Activated T-helper 2 cell treated with anti-CD3 and anti-CD28 coated beads, Interferon-gamma antibody, Interleukin-2, Interleukin-4, amounts not matched to agents 10 μg/mL and 5 μg/mL and 100 μg/mL, durations not matched to agents 14 hours and 24 hours and 36 hours (primary cell): ENCODE measurements at places on chromosomes 3 and 15. TPM values are rescaled to one million over a fixed set of nuclear protein-coding genes. Genes with fewer than 3 reads are reported as not detected.

DNA sequence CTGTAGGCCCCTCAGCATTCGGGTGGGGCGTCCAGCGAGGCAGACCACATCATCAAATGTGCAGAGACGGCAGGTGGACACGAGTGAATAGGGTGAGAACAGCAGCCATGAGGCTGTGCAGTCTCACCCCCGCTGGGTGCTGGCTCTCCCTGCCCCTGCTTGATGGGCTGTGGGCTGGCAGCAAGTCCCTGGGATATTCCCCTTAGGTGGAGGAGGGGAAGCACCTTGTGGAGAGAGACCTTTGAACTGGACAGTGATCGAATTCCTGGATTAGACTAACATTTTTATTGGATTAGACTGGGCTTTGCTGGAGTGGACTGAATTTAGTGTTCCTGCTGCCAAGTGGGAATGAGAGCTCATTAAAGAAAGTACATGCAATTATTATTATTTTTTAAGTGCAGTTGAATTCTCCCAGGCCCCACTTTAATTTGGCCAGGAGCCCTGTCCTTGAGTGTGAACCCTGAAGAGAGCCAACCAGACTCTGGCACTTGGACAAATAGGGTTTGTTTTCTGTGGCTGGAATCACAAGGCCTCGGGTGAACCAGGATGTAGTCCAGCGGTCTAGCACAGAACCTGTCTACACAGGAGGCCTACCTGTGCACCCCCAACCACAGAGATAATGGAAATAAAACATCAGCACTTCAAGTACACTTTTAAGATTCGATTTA, 193.1 kb downstream of the ABHD5 start:
- no peak for DNase-seq

DNA sequence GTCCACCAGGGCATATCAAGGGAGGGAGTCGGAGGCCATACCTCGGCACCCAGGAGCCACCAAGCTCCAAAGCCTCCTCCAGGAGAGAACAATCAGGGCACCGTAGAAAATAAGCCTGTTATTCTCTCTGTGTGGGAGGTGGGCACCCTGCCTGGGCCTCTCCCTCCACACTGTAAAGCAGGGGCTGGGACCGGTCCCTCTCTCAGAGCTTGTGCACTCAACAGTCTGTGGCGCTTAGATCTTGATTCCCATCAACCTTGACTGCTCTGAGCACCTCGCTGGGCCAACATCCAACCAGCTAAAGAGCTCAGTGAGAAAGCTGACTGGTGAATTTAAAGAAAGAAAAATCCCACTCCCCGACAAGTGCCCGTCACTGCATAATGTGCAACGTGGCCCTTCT, 53.0 kb downstream of the PCSK6 start:
- no peak for DNase-seq

The CTXN2 gene
- 0.05 TPM in 1 of 2 replicates, not detected in the other for total RNA-seq

- DNase-seq = no peak
These were observed 50.0 kb downstream of the RLBP1 start for GRCh38 chr15:89171136-89172072.

GRCh38 chr15:63530752-63531299, 26.4 kb downstream of the USP3 start:
- no peak for DNase-seq

DNA sequence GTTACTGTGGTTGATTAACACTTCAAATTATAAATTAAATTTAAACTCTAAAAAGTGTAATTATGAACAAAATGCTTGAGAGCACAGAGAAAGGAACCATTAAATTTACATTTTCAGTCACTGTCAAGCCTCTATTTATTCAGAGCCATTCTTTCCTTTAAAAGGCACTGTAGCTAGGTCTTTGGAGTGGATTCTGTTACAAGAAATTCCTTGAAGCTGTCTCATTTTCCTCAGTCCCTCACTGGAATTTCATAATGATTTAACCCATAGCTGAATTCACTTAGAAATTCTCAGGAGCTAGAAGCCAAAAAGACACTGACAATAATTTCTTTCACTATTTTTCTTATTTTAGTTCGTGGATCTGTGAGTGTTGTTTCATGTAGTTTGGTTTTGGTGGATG, 81.2 kb upstream of the TCF12 start:
- DNase-seq = no peak

DNA sequence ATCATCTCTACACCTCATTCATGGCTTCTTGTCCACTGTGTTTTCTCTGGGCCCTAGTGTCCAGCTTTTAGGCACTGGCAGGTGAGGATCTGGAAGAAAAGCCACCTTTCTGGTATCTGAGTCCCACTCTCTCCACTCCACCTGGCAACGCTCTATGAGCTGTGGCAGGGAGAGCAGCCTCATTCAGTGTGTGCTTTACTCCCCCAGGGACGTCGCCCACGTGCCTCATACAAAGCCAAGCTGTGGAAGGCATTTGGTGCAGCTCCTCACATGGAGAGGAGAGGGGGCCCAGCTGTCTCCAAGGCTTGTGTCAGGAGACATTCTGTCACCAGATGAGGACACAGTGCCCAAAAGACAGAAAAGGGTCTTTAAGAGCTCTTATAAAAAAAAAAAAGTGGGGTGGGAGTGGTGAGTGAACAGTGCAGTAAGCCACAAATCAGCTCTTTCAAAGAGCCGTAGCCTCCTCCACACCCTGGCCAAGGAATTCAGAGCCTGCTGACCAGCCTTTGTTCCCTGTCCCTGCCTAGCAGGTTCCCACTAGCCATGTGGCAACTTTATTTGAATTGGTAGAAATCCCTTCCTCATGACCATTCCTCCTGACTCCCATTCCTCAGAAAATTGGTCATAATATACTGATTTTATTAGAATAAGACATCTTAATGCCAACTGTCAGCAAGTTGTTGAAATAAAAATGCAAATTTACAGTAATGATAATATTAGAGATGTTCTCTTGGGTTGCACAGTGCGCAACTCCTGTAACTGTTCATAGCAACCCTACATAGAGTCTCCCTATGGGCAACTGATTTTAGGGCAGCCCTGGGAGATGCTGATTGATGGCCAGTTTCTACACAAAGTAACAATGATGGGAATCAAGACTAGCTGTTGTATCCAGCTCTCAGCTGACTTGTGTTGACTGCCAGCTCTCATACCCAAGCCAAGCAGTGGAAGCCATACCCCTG, 29.5 kb downstream of the GALNT15 start:
- DNase-seq = no peak

- DNase-seq = no peak
These were observed 36.0 kb downstream of the TSPAN3 start for GRCh38 chr15:77034695-77035489.

DNA sequence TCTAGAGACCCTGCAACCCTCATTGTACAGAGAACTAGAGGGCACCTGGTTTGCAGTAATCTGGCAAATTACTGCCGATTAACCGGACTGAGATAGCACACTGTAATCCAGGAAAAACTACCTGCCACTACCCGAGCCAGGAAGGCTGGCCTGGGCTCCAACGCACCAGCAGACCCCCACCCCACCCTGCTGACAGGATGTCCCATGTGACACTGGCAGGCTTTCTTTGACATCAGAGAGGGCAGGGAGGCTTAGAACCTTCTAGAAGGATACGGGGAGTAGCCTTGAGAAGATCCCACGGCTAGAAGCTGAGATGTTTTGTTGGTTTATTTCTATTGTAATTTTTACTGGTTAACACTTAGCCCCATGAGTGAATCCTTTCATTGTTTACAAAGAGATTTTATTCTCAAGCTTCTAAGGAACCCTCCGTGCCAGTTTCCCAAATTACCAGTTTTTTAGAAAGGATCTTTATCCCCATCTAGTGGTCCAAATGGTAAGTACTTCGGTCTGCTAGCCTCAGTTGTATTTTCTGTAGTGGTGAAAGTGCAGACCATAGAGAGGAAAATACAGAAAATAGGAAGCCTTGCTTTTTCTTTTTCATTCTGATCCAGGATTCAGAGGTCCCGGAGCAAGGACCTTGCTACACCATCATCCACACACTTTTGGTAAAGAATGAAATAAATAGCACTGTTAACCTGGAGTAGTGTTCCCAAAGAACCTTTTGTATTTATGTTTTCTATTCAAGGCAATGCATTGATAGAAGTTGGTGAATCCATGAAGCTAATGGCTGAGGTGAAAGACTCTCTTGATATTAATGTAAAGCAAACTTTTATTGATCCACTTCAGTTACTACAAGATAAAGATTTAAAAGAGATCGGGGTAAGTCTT, 81.9 kb upstream of the ADAMTSL3 start:
- DNase-seq = no peak

GRCh38 chr3:100966807-100967206, 26.4 kb downstream of the ABI3BP start:
- DNase-seq = no peak

DNA sequence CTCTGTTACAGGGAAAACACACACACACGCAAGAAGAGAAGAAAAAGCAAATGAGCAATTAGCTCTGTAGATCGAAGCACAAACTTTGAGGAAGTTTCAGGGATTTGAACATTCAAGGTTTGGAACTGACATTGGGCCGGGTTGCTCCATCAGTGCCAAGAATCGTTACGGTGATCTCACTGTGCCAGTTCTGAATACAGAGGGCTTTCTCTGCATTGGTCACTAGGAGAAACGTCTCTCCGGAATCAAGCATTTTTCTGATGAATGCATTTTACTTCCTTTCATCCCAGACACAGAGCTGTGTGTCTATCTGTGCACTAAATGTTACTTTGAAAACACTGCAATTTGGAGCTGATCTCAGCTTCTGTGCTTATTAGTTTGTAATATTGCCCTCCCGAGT, 11.2 kb downstream of the HRH1 start:
- no peak for DNase-seq

DNA sequence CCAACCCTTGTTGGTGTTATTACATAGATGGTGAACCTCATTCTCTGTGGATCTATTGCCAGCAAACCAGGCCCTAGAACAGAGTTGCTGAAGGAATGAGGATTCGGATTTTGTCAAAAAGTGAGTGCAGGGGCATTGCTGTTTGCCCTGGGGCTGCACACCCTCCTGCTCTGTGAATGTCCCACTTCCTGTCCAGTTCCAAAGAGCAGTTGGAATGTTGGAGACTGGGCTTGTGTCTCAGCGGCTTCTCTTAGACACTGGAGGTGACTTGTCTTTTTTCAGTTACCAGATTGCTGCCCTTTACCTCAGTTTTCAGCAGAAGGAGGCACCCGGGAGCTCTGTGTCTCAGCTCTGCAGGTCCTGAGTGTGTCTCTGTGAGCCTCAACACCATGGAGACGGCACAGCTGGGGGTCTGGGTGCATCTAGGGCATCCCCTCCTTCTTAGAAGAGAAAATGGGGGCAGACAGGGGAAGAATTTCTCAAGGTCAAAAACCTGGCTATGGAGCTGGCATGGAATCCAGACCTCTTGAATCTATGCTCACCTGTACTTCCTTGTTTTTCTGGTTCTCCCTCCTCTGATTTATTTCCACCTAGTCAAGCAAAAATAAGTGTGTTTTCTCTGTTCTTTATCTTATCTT, 46.3 kb downstream of the LIMD1 start:
- DNase-seq = no peak

The POPDC2 gene
- total RNA-seq = 0.74 and 0.94 TPM in 2 replicates

DNA sequence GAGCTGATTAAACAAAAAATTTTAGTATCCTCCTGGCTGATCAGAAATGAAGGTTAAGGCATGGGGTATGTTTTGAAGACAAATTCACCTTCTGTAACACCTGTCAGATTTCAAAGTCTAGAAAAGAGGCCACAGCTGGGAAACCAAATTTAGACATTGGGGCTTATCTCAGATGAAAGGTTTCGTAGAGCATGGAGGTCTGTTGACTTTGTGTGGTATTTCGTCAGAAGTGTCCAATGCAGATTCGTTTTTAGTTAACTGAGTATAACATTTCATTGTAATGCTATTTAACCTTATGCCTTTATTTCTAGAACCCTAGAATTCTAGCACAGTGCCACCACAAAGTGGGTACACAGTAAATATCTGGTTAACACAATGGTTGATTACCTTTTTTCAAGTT, 61.7 kb downstream of the FNDC3B start:
- DNase-seq = no peak
